ENCODE measurements at places on chromosomes 4 and X. TPM values are rescaled to one million over a fixed set of nuclear protein-coding genes. Genes with fewer than 3 reads are reported as not detected.
A peak's percentile ranks its signal among the peaks of the same experiment; 100 is the strongest.

SRPX2 gene
- 5.8 TPM for total RNA-seq

CLDN2 gene
- 0.58 TPM for total RNA-seq

CXCR3 gene
- total RNA-seq = 3.9 TPM

- no peak for DNase-seq
- H3K36me3 ChIP-seq = no peaks in the 10 kb centered on the region
- H3K27ac ChIP-seq = no peak overlapping the region
- no peak overlapping the region for H3K4me3 ChIP-seq
These were observed 3.8 kb downstream of the SLITRK2 start for GRCh38 chrX:145821291-145821897.

GRCh38 chrX:84248226-84248625, 60.2 kb upstream of the RPS6KA6 start:
- H3K4me3 ChIP-seq = no peak overlapping the region
- no peaks in the 10 kb centered on the region for H3K27me3 ChIP-seq
- DNase-seq = no peak
- no peak overlapping the region for H3K27ac ChIP-seq
- H3K36me3 ChIP-seq = no peaks in the 10 kb centered on the region

DNA sequence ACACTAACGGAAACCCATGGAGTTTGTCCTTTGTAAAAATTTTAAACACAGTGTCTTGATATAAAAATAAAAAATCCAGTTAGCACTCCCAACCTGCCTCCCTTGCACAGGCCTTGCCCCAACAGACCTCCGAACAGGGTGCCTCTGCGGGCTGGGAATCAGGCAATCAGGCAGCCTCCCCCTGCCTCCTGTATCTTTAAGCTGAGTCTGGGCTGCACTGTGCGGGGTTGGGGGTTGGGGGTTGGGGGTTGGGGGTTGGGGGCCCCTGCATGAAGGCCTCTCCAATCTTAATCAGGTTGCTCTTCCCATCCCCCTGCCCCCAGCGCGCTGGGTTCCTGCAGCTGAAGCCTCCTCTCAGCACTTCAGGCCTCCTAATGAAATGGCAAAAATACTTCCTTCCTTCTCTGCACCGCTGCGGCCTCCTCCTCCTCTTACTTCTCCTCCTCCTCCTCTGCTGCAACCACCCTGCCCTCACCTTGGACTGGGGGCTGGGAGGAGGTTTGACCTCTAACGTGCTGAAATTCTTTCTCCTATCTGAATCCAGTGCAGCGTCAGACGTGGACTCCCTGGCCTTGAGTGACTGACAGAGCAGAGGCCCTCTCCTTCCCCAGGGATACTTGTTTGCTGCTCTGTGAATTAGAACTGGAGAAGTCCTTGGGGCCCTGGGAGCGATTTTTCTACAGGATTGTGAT, 26.6 kb downstream of the NLGN3 start:
- no peaks in the 10 kb centered on the region for H3K27me3 ChIP-seq
- H3K27ac ChIP-seq = no peak overlapping the region
- no peak for DNase-seq
- H3K36me3 ChIP-seq = no peaks in the 10 kb centered on the region
- H3K4me1 ChIP-seq = no peaks in the 10 kb centered on the region

GRCh38 chrX:135520022-135520552, 373 bp upstream of the INTS6L start:
- H3K4me3 ChIP-seq = peak overlapping the region; percentile 45
- DNase-seq = no peak
- no peaks in the 10 kb centered on the region for H3K36me3 ChIP-seq
- no peaks in the 10 kb centered on the region for H3K4me1 ChIP-seq

GRCh38 chr4:105989485-105990242, 94.4 kb downstream of the NPNT start:
- no peak for DNase-seq
- H3K36me3 ChIP-seq = no peaks in the 10 kb centered on the region

GRCh38 chr4:16827794-16828724, 70.4 kb downstream of the LDB2 start:
- no peaks in the 10 kb centered on the region for H3K36me3 ChIP-seq
- H3K27me3 ChIP-seq = no peaks in the 10 kb centered on the region
- H3K4me3 ChIP-seq = no peak overlapping the region
- no peak for DNase-seq

DNA sequence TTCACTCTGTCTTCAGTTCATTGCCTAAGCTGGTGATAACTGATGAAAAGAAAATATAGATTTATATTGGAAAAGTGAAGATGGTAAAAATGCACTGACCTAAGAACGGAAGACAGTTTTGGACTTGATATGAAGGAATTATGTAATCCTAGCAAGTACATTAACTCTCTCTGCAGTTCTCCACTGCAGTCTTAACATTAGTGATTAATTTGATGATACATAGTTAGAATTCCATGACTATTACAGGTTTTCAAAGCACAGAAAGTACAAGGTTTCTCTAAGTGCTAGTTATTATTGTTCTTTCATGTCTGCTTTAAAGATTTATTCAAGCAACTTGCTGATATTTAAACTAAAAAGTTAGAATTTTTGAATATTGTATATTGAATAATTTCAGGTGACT, 1591.7 kb upstream of the ADGRL3 start:
- no peak overlapping the region for H3K27ac ChIP-seq
- no peak overlapping the region for H3K4me3 ChIP-seq
- H3K27me3 ChIP-seq = no peaks in the 10 kb centered on the region
- no peaks in the 10 kb centered on the region for H3K36me3 ChIP-seq

GRCh38 chrX:131271826-131272225, 17.3 kb downstream of the IGSF1 start:
- no peak overlapping the region for H3K27ac ChIP-seq
- H3K4me3 ChIP-seq = no peak overlapping the region
- no peaks in the 10 kb centered on the region for H3K36me3 ChIP-seq
- no peak for DNase-seq

DNA sequence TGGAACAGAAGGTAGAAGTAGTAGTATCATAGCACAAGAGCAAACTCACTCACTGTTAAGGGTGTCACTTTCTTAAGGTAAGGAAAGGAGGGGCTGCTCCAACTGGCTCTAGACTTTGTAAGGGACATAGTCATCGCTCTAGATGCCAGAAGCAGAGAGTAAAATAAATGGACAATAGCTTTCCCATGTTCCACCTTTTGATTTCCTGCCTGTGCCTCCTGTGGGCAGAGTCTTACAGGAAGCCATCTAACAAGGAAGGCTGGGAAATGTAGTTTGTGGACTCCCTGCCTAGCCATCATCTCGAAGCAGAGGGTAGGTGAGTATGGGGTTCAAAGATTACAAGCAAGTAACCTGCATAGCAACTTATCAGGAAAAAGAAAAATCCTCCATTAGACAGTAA, 1.7 kb upstream of the METTL14 start:
- peaks cover 7% of the 10 kb centered on the region for H3K36me3 ChIP-seq
- no peaks in the 10 kb centered on the region for H3K4me1 ChIP-seq
- no peaks in the 10 kb centered on the region for H3K27me3 ChIP-seq

DNA sequence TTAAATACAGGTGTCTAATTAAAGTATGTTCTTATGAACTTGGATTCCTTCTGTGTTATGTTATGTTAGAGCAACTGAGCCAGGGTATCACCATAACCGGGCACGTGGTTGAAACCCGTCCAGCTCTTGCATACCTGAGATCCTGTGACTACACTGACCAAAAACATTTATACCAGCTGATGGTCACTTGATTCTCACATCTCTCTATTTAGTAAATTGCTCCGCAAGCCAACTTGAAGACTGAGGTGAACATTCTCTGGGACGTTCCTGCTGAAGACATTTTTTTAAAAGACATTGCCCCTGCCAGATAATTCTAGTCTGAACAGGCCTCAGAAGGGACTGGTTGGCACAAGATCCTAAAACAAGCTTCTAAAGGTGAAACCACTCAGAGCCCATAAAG, 550.0 kb upstream of the DIPK2B start:
- H3K4me3 ChIP-seq = no peak overlapping the region
- no peaks in the 10 kb centered on the region for H3K27me3 ChIP-seq
- DNase-seq = no peak
- H3K27ac ChIP-seq = no peak overlapping the region
- no peaks in the 10 kb centered on the region for H3K4me1 ChIP-seq

DNA sequence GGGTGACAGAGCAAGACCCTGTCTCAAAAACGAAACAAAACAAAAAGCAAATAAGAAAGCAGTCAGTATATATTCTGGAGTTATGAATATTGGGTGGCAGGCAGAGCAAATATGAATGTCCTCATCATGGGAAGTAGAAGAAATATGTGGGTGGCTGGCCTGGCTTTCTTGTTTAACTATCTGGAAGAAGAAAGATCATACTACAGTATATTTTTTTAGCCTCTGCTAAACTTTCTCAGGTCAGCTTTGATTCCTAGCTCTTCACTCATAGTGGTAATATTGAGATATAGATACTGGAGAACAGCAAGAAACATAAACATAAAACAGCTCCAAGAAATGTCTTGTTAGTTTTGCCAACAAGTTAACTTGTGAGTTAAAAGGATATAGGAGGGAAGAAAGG, 192.5 kb downstream of the SOWAHB start:
- no peaks in the 10 kb centered on the region for H3K27me3 ChIP-seq
- H3K4me3 ChIP-seq = no peak overlapping the region
- DNase-seq = no peak
- H3K27ac ChIP-seq = peak overlapping the region; percentile 92

DNA sequence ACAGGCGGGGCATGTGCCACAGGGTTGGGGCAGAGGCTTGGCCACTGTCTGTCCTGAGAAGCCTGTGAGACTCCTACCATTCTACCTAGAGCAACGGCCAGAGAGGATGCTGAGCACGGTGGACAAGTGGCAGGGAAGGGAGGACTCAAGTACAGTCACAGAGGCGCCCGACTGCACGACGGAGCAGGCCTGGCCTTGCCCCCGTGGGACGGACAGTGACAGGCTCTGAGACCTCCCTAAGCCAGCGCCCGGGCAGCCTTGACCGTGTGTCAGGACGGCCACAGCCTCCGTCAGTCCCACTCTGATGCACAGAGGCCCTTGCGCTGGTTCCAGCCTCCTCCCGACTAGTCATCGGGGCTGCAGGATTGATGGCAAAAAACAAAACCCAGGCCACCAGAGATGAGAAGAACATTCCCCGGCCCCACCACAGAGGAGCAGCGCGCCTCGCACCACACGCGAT, 36.7 kb upstream of the MXD4 start:
- no peaks in the 10 kb centered on the region for H3K36me3 ChIP-seq
- H3K27me3 ChIP-seq = no peaks in the 10 kb centered on the region
- DNase-seq = no peak
- no peaks in the 10 kb centered on the region for H3K4me1 ChIP-seq
- no peak overlapping the region for H3K4me3 ChIP-seq

DNA sequence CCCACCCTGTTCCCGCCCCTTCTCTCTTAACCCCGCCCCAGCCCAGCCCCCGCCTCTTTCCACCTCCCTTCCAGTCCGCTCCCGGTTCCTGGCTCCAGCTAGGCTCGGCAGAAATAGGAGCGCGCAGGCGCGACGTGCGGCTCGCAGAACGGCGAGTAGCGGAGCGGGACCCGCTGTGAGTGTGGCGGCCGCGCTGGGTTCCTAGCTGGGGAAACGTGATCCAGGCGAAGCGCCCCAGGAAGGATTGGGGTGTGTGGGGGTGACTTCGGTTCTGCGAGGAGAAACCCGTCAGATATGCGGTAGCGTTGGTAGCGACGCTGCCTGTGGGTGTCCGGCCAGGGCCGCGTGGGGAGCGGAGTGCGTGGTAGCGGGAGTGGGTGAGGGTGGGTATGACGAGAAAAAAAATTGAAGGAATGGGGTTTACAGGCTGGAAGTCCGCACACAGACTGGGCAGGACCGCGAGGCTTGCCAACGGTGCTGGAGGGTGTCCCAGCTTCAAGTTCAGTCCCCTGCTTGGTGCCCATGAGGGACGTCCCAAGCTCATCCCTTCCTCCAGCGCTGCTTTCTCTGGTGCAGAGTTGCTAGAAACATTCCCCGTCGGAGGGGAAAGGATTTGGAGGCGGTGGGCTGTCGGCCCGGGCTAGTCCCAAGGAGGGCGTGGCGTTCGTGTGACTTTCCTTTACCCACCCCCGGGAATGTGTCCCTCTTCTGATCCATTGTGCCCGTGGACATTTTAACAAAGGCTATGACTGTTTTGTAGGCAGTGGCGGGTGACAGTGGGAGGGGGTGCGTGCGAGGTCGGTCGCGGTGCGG, at the start of gene PRRG1:
Gene PRRG1 (plus strand): TSS at position 144 of the 813 bp plus-strand sequence. CDS start 56,886 bp downstream, outside the sequence.
- H3K36me3 ChIP-seq = no peaks in the 10 kb centered on the region
- H3K4me1 ChIP-seq = no peaks in the 10 kb centered on the region
- H3K27me3 ChIP-seq = no peaks in the 10 kb centered on the region

GRCh38 chr4:164706675-164707074, 47.3 kb upstream of the SMIM31 start:
- H3K27ac ChIP-seq = no peak overlapping the region
- no peaks in the 10 kb centered on the region for H3K4me1 ChIP-seq

DNA sequence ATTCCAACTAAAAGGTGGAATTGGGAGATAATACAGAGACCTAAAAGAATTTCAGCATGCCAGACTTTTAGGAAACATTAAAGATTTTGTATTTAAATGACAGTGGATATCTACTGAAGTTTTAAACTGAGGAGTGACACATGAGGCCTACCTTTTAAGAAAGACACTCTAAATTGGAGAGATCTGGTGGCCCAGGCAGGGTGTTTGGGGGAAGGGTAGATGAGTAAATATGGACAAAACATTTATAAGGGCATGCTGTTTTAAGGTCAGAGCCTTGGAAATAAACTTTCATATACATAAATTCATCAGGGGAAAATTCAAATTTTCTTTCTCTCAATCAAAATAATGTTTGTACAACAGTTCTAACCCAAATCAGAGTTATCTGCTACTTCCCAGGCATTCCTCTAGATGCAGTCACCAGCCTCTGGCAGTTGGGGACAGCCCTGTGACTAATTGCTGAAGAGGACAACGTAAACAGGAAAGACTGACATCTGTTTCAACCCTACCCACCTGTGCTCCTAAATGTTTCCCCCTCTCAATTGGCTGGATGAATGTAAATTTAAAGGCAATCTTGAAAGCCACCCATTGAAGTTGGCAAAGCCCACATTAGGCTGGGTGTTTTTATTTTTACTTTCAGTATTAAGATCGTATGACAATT, 1646.9 kb upstream of the ADGRL3 start:
- H3K27ac ChIP-seq = no peak overlapping the region
- no peak for DNase-seq
- H3K27me3 ChIP-seq = no peaks in the 10 kb centered on the region
- H3K4me3 ChIP-seq = no peak overlapping the region

- no peak overlapping the region for H3K27ac ChIP-seq
- DNase-seq = no peak
- no peak overlapping the region for H3K4me3 ChIP-seq
- H3K36me3 ChIP-seq = no peaks in the 10 kb centered on the region
- H3K4me1 ChIP-seq = no peaks in the 10 kb centered on the region
These were observed 35.8 kb upstream of the PRDM8 start for GRCh38 chr4:80161413-80162058.

- DNase-seq = no peak
- no peaks in the 10 kb centered on the region for H3K27me3 ChIP-seq
- no peaks in the 10 kb centered on the region for H3K4me1 ChIP-seq
- H3K27ac ChIP-seq = no peak overlapping the region
- H3K4me3 ChIP-seq = no peak overlapping the region
These were observed 36.9 kb downstream of the ENPEP start for GRCh38 chr4:110512901-110513300.
